ENCODE measurements at places on chromosomes 11 and 22. TPM values are rescaled to one million over a fixed set of nuclear protein-coding genes. Genes with fewer than 3 reads are reported as not detected.

MPPED2 gene
- total RNA-seq: 11.0 TPM

CATSPER1 gene
- total RNA-seq: not detected

SLC22A9 gene
- total RNA-seq: not detected

DNA sequence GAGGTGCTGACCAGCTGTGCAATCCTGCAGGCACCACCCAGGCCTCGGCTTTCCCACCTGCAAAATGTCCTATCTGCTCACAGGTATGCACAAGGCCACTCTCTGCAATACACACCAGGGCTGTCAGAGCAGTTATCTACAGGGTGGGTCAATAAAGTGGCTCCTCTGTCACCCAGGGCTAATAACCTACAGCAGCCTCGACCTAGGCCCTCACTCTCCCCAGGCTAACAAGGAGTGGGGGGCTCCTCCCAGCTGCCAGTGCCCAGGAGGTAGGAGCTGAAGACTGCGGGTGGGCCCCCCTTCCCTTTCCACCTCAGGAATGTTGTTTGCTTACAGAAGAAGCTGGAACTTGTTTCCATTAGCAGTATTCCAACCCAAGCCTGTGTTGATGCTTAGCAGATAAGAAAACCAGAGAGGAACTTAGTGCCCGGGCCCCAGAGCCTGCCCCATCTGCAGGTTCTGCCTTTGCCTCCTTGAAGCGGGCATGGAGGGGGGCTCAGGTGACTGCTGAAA is 26.8 kb downstream of the MYH9 start:
- H3K36me3 ChIP-seq: peaks cover 5% of the 10 kb centered on the region
- peaks cover 23% of the 10 kb centered on the region for H3K4me1 ChIP-seq
- no peak for DNase-seq
- peaks cover 9% of the 10 kb centered on the region for H3K27me3 ChIP-seq

- no peak overlapping the region for H3K4me3 ChIP-seq
- H3K27ac ChIP-seq: no peak overlapping the region
- H3K27me3 ChIP-seq: peaks cover 8% of the 10 kb centered on the region
- peaks cover 4% of the 10 kb centered on the region for H3K36me3 ChIP-seq
Measured at GRCh38 chr11:70420008-70420464, 21.7 kb downstream of the CTTN start.

DNA sequence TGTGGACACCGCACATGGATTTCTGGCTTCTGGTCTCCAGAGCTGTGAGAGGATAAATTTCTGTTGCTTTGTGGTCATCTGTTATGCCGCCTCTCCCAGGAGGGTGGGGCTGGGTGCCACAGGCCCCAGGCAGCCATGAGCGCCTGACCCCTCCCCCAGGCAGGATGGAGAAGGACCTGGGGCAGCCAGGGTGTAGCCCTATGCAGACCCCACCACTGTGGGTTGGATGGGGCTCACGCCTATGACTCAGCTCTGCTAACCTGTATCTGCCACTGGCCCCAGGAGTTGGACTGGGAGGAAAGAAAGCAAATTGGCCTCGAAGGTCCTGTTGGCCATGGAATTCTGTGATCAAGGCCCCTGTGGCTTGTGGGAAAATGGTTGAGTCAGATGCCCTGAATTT is 1351.1 kb downstream of the BRD1 start:
- no peak for DNase-seq
- H3K27me3 ChIP-seq: no peaks in the 10 kb centered on the region
- no peaks in the 10 kb centered on the region for H3K4me1 ChIP-seq
- H3K27ac ChIP-seq: no peak overlapping the region

GRCh38 chr11:57681168-57681567 is 13.3 kb downstream of the ZDHHC5 start:
- H3K36me3 ChIP-seq: no peaks in the 10 kb centered on the region
- H3K27me3 ChIP-seq: no peaks in the 10 kb centered on the region
- H3K4me1 ChIP-seq: no peaks in the 10 kb centered on the region
- no peak for DNase-seq

GRCh38 chr11:12765428-12765827 is 91.2 kb downstream of the TEAD1 start:
- H3K36me3 ChIP-seq: peaks cover 5% of the 10 kb centered on the region
- H3K4me3 ChIP-seq: peak overlapping the region; percentile 71
- peak; percentile 93 for DNase-seq
- H3K27me3 ChIP-seq: peaks cover 18% of the 10 kb centered on the region

DNA sequence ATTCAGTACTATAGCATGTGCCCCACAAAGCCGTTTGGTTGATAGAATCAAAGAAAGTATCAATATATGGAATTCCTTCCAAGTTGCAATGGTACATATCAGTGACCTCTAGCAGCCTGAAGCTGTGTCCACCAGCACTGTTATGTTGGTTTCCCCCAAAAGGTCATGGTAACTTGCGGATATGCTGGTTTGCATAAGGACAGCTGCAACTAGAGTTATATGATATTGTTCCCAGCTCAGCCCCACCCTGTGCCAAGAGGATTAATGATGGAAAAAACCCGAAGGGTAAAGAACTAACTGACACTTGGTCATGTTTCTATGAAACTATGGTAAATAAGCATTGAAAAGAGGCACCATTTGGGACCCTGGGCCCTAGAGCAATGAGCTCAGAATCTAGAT is 93.5 kb downstream of the PDHX start:
- peaks cover 12% of the 10 kb centered on the region for H3K4me1 ChIP-seq
- DNase-seq: no peak
- no peak overlapping the region for H3K27ac ChIP-seq
- H3K36me3 ChIP-seq: no peaks in the 10 kb centered on the region
- H3K4me3 ChIP-seq: no peak overlapping the region
- no peaks in the 10 kb centered on the region for H3K27me3 ChIP-seq

DCHS1 gene
- total RNA-seq: 91.5 TPM

GRCh38 chr11:3764266-3764665 is 33.1 kb downstream of the NUP98 start:
- no peak overlapping the region for H3K27ac ChIP-seq
- no peaks in the 10 kb centered on the region for H3K4me1 ChIP-seq
- H3K36me3 ChIP-seq: no peaks in the 10 kb centered on the region
- no peaks in the 10 kb centered on the region for H3K27me3 ChIP-seq

SMC1B gene
- total RNA-seq: not detected

DNA sequence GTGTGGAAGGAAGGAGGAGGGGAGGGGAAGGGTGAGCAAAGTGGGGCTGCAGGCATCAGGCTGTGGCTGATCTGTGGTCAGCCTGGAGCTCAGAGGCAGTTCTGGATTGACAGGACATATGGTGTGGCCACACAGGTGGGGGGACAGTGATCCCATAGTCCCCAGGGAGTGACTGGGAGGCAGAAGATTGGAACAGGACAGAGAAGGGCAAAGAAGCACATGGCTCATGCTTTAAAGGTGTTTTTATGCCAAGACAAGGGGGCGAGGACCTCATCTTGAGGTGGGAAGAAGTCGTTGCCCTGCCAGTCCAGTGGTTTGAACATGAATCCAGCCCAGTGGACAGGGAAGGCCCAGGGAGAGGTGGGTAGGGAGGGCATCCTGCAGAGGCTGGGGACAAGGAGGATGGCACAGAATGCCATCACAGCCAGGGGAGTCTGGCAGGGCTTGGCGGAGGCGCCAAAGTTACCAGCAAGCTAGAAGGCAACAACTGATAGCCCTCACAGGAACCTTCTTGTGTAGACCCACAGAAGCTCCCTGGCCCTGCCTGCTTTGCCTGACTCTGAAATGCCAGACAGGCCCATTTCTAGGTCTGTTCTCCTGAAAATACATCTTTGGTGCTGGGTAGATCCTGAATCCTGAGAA is 3.1 kb downstream of the BET1L start:
- no peak overlapping the region for H3K4me3 ChIP-seq
- peaks cover 12% of the 10 kb centered on the region for H3K27me3 ChIP-seq
- no peak overlapping the region for H3K27ac ChIP-seq
- no peaks in the 10 kb centered on the region for H3K36me3 ChIP-seq

HSPB2 gene
- total RNA-seq: 1.4 TPM
